ENCODE measurements at places on chromosomes 2 and 18. TPM values are rescaled to one million over a fixed set of nuclear protein-coding genes. Genes with fewer than 3 reads are reported as not detected.

GRCh38 chr2:236882930-236883329 lies 202.8 kb upstream of the COPS8 start:
- no peaks in the 10 kb centered on the region for H3K36me3 ChIP-seq
- no peak overlapping the region for H3K4me3 ChIP-seq
- H3K27me3 ChIP-seq, result no peaks in the 10 kb centered on the region
- DNase-seq, result peak; percentile 4
- peaks cover 10% of the 10 kb centered on the region for H3K4me1 ChIP-seq

The SCTR gene
- total RNA-seq, result not detected

The PLA2R1 gene
- total RNA-seq, result 7.5 TPM

The CIB4 gene
- total RNA-seq, result not detected

DNA sequence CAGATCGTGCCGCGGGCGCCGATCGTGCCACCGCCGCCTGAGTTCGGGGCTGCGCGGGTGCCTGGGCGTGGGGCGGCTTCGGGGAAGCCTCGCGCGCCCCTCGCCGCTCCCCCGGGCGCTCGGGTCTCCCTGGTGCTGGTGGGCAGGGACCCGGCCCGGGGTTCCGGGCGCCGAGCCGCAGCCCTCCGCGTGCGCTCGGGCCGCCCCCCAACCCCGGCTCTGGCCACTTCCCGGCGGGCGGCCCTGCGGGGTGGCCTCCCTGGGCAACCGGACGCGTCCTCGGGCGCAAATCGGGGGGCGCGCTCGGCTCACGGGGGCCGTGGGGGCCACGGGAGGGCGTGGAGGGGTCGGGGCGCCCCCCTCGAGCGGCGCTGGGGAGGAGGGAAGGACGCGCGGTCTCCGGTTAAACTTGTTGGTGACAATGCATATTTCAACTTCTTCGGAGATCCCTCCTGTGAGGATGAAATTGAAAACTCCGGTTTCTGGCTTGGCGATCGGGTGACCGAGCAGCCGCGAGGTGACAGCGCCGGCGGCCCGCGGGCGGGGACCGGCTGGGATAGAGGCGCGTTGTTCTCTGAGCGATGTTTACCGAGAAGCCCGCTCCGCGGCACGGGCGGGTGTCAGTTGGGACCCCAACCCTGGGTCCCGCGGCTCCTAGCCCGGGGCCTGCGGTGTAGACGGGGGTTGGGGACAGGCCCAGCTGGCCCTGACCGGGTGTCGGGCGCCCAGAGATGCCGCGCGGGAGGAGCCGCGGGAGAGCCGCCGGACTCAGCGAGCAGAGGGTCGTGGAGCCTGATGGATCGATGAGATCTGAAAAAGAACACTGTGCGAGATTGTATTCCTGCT lies 676 bp downstream of the SH3BP4 start:
- no peaks in the 10 kb centered on the region for H3K27me3 ChIP-seq
- peak overlapping the region; percentile 80 for H3K4me3 ChIP-seq
- H3K4me1 ChIP-seq, result peaks cover 48% of the 10 kb centered on the region

DNA sequence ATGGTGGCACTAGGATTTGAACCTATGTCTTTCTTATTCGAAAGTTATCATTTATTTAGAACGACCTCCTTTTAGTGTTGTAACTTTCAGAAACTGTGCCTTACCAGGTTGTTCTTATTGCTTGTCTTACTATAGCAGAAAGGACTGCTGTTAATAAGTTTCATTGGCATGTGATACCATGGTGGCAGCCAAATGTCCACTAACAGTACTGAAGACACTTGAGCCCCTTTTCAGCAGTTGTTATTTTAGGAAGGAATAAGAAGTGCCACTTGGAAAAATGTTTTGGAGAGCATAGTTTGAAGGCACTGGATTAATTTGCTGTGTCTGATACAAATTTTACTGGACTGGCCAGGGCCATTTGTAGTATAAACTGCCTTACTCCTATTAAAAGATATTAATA lies 37.7 kb downstream of the CEP192 start:
- no peak overlapping the region for H3K4me3 ChIP-seq
- H3K36me3 ChIP-seq, result peaks cover 28% of the 10 kb centered on the region
- H3K27ac ChIP-seq, result no peak overlapping the region
- no peak for DNase-seq
- no peaks in the 10 kb centered on the region for H3K27me3 ChIP-seq
- no peaks in the 10 kb centered on the region for H3K4me1 ChIP-seq

GRCh38 chr2:183079139-183079775 lies 710 bp downstream of the DUSP19 start:
- no peaks in the 10 kb centered on the region for H3K4me1 ChIP-seq
- H3K27me3 ChIP-seq, result no peaks in the 10 kb centered on the region
- peak overlapping the region; percentile 95 for H3K4me3 ChIP-seq

Data from MCF 10A (cell line).